ENCODE measurements at places on chromosomes 13 and 19.

- no peak for DNase-seq
These were observed 36.7 kb upstream of the PCDH8 start for GRCh38 chr13:52885141-52885540.

DNA sequence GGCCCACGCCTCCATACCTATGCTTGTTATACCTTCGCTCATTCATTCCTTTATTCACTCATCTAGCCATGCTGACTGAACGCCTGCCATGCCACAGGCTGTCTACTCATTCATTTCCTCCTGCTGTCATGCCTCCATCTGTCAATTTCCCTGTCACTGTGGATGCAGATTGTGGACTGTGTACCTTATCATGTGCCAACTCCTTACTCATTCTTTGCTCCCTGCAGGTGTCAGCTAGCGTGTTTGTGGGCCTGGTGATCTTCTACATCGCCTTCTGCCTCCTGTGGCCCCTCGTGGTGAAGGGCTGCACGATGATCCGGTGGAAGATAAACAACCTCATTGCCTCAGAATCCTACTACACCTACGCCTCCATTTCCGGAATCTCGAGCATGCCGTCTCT lies 4.1 kb upstream of the PSMD8 start:
- no peak for DNase-seq

DNA sequence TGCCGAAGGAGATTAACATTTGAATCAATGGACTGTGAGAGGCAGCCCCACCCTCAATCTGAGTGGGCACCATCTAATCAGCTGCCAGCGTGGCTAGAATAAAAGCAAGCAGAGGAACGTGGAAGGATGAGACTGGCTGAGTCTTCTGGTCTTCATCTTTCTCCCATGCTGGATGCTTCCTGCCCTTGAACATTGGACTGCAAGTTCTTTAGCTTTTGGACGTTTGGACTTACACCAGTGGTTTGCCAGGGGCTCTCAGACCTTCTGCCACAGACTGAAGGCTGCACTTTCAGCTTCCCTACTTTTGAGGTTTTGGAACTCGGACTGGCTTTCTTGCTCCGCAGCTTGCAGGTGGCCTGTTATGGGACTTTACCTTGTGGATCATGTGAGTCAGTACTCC lies 14.7 kb downstream of the NHLRC3 start:
- no peak for DNase-seq

GRCh38 chr13:80665792-80666333 lies 324.9 kb upstream of the SPRY2 start:
- DNase-seq: no peak

GRCh38 chr13:42754801-42755510 lies 26.4 kb upstream of the FAM216B start:
- DNase-seq: no peak

GRCh38 chr19:4951656-4952055 lies 17.3 kb upstream of the KDM4B start:
- DNase-seq: no peak

DNA sequence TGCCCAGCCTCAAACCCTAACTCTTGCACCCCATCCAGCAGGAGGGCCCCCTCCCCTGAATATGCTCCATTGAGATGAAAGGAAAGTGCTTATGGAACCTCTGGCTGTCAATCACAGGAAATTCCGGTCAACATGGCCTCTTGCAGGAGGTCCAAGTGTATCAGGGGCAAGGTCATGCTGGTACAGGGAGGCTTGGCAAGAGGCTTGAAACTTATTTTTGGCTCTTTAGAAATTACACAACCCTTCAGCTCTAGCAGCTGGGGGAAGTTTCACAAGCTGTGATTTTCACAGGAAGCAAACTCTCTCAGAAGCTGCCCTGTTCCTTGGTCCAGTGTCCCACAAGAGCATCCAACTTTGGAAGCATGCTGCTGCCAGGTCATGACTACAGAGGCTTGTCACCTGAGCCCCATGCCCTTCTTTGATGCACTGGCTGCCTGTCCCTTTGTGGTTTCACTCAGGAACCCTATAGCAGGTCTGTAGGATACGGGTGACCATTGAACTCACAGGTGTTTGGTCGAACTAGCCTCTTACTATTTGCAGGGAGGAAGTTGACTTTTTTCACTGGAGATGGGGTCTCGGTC lies 8.4 kb downstream of the ASF1B start:
- no peak for DNase-seq

- peak; percentile 44 for DNase-seq
These were observed 62.4 kb downstream of the TEX29 start for GRCh38 chr13:111382877-111383276.

DNA sequence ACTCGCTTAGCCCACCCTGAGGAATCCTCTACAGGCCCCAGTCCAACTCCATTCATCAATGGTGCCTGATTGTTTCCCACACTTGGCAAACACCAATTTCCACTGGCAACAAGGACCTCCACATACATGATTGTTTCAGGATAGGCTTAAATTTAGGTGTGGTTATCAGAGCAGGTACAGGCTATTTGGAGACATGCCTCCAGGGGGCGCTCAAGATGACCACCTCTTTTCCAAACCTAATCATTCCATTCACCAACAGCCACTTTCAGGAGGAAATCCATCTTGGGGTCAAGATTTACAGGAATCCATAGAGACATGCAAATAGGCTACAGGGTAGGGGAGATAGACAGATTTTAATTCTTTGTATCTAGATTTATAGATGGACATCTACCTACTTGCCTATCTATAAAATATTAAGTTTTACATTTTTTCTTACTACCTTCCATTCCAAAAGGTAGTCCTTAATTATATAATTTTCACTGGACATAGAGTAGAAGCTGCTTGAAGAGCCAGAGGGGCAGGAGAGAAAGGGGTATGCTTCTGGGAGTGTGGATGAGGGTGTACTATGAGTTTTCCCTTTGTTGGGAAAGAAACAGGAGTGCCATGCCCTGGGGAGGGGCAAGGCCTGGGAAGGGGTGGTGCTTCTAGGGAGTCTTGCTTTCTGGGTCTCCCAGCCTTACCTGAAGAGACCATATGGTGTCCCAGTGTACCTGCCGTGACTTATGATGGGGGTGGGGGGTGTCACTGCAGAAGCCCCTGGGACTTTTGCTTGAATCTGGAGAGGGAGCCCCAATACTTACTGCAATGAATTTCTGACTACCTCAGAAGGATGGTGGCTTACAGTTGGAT lies 14.1 kb upstream of the PCDH8 start:
- no peak for DNase-seq
